Activated CD8-positive, alpha-beta T cell treated with anti-CD3 and anti-CD28 coated beads, Interleukin-2, amount 10 ng/mL, durations not matched to agents 7 days and 5 days (primary cell): ENCODE measurements at places on chromosomes 11 and 22. TPM values are rescaled to one million over a fixed set of nuclear protein-coding genes. Genes with fewer than 3 reads are reported as not detected.
A peak's percentile ranks its signal among the peaks of the same experiment; 100 is the strongest.

DNA sequence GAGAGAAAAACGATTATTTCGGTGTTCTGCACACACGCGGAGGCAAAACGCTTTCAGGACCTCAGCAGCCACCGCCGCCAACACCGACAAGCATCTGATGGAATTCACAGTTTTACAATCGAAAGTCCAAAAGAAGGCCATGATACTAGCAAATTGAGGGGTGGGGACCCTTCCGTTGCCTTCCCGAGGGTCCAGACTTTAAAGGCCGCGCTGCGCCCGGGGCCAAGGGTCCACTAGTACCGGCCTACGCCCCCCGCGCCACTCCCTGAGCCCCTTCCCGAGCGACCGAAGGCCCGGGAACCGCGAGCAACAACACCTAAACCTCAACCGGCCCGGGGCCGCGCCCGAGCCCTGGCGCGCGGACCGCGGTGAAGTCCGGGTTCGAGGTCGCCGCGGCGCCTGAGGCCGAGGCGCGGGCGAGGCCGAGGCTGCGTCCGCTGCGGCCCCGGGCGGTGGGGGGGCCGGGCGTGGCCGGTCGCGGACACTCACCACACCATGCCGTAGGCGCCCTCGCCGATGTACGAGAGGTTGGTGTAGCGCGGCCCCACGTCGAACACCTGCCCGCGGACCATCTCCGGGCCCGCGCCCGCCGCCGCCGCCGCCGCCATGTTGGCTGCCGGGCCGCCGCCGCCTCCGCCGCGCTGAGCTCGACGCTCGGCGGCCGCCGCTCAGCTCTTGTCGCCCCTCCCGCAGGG, 465 bp downstream of the MAPK1 start:
- H3K4me3 ChIP-seq, result peak overlapping the region; percentile 93
- H3K4me1 ChIP-seq, result peaks cover 43% of the 10 kb centered on the region
- peaks cover 22% of the 10 kb centered on the region for H3K36me3 ChIP-seq
- peaks cover 4% of the 10 kb centered on the region for H3K27me3 ChIP-seq
- peak; percentile 46 for DNase-seq

- H3K27ac ChIP-seq, result no peak overlapping the region
- no peaks in the 10 kb centered on the region for H3K4me1 ChIP-seq
- H3K36me3 ChIP-seq, result no peaks in the 10 kb centered on the region
- H3K27me3 ChIP-seq, result peaks cover 10% of the 10 kb centered on the region
- DNase-seq, result no peak
Measured at GRCh38 chr11:30254307-30255298, 23.8 kb downstream of the FSHB start.

DNA sequence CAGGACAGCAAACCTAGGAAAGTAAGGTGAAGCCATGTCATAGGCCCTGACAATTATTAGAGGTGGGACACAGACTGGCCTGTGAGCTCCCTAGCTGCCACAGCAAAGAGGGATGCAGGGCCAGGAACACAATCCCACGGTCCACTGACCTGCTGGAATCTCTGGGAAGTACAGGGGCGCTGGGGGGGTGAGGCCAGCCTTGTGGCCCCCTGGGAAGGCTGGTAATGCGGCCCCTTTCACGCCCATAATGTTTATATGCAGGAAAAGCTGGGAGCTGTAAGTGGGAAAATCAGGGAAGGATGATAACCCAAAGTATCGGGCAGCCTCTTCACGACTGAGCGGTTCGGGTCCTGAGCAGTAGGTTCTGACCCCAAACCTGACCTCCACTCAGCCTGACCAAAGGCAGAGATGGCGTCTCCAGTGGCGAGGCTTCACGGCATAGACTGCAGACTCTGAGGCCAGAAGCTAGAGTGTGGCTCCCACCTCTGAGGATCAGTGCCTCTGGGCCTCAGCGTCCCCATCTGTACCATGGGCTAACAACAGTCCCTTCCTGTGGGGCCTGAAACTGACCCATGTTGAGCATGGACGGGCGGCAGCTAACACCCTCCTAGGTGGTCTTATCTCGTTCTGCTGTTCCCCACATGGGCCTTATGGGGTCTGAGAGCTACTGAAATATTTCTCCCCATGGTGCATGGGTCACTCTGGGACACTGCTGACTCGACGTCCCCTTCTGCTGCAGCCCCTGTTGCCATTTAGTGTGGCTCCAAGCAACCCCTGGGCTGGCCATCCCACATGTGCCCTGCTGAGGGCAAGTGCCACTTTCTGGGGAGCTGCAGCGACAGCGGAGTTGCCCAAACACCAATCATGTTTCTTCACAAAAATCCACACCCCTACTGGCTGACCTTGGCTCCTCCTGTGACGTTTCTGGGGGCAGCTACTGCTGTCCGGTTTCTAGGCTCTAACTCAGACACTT, 101.8 kb downstream of the PHF21B start:
- no peak overlapping the region for H3K4me3 ChIP-seq
- DNase-seq, result no peak
- no peaks in the 10 kb centered on the region for H3K36me3 ChIP-seq
- H3K27ac ChIP-seq, result no peak overlapping the region
- peaks cover 10% of the 10 kb centered on the region for H3K27me3 ChIP-seq
- no peaks in the 10 kb centered on the region for H3K4me1 ChIP-seq

DNA sequence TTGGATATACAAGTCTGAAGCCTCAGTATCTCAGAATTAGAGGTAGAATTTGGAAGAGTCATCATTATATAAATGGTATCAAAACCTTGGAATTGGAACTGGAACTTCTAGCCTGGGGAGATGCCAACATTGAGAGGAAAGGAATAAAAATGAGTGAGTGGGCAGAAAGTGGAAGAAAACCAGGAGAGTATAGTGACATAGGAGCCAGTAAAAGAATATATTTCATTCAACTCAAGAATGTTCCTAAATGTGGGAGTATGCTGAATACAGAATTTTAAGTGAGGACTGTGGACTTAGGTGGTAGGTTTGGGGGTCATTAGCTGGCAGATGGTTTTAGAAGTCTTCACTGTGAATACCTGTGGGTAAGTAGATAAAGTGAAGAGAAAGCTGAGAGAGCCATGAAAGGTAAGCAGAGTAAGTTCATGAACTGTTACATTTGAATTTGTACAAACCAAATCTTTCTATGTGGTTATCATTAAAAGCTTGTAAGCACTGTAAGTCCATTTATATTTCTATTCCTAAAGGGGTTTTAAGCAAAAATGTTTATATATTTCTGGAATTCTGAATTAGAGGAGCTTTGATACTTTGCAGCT, 60.2 kb downstream of the PDHX start:
- H3K27me3 ChIP-seq, result no peaks in the 10 kb centered on the region
- H3K4me1 ChIP-seq, result peaks cover 19% of the 10 kb centered on the region
- no peak overlapping the region for H3K4me3 ChIP-seq
- DNase-seq, result no peak
- H3K27ac ChIP-seq, result no peak overlapping the region
- H3K36me3 ChIP-seq, result peaks cover 52% of the 10 kb centered on the region

- no peak overlapping the region for H3K27ac ChIP-seq
- no peaks in the 10 kb centered on the region for H3K36me3 ChIP-seq
- no peak for DNase-seq
- no peaks in the 10 kb centered on the region for H3K27me3 ChIP-seq
- H3K4me1 ChIP-seq, result peaks cover 6% of the 10 kb centered on the region
- H3K4me3 ChIP-seq, result no peak overlapping the region
Measured at GRCh38 chr11:68946416-68947090, 34.2 kb downstream of the MRGPRD start.

- H3K27ac ChIP-seq, result no peak overlapping the region
- peaks cover 58% of the 10 kb centered on the region for H3K36me3 ChIP-seq
- DNase-seq, result no peak
- no peak overlapping the region for H3K4me3 ChIP-seq
- no peaks in the 10 kb centered on the region for H3K27me3 ChIP-seq
Measured at GRCh38 chr11:67490727-67491065, 7.9 kb downstream of the AIP start.

- no peak overlapping the region for H3K4me3 ChIP-seq
- H3K27ac ChIP-seq, result no peak overlapping the region
- peaks cover 3% of the 10 kb centered on the region for H3K4me1 ChIP-seq
- no peaks in the 10 kb centered on the region for H3K36me3 ChIP-seq
- no peaks in the 10 kb centered on the region for H3K27me3 ChIP-seq
- DNase-seq, result no peak
Measured at GRCh38 chr22:38239101-38239761, 33.6 kb downstream of the TMEM184B start.

GRCh38 chr11:128814856-128815705, 52.0 kb downstream of the KCNJ1 start:
- H3K27ac ChIP-seq, result no peak overlapping the region
- no peak overlapping the region for H3K4me3 ChIP-seq
- no peak for DNase-seq
- peaks cover 34% of the 10 kb centered on the region for H3K36me3 ChIP-seq

DNA sequence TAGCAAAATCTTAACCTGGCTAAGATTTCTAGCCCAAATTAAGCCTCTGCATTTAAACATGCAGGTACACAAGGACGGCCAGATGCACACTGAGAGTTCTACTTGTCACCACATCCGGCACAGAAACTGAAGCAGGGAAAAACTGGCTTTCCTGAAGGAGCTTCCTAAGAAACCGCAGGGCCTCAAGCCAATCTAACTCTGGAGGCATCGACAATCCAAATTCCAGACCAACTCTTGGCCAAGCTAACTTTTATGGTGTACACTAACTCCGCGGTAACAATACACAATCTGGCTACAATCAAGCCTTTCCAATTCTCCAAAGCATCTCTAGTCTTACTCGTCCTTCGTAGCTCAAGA, 1.2 kb downstream of the MSANTD2 start:
- peaks cover 26% of the 10 kb centered on the region for H3K4me1 ChIP-seq
- peaks cover 9% of the 10 kb centered on the region for H3K27me3 ChIP-seq
- peak overlapping the region; percentile 93 for H3K27ac ChIP-seq
- DNase-seq, result no peak
- peak overlapping the region; percentile 85 for H3K4me3 ChIP-seq

- no peaks in the 10 kb centered on the region for H3K36me3 ChIP-seq
- no peaks in the 10 kb centered on the region for H3K4me1 ChIP-seq
- no peak overlapping the region for H3K27ac ChIP-seq
- peaks cover 30% of the 10 kb centered on the region for H3K27me3 ChIP-seq
- H3K4me3 ChIP-seq, result no peak overlapping the region
Measured at GRCh38 chr11:125262194-125262829, 97.8 kb downstream of the PKNOX2 start.

- H3K27ac ChIP-seq, result no peak overlapping the region
- H3K36me3 ChIP-seq, result no peaks in the 10 kb centered on the region
- no peak overlapping the region for H3K4me3 ChIP-seq
- H3K4me1 ChIP-seq, result no peaks in the 10 kb centered on the region
- H3K27me3 ChIP-seq, result peaks cover 34% of the 10 kb centered on the region
- no peak for DNase-seq
Measured at GRCh38 chr11:33819278-33820035, 45.1 kb upstream of the FBXO3 start.

- no peak overlapping the region for H3K27ac ChIP-seq
- no peaks in the 10 kb centered on the region for H3K36me3 ChIP-seq
- no peak overlapping the region for H3K4me3 ChIP-seq
Measured at GRCh38 chr11:109680127-109680526, 258.1 kb downstream of the C11orf87 start.

DNA sequence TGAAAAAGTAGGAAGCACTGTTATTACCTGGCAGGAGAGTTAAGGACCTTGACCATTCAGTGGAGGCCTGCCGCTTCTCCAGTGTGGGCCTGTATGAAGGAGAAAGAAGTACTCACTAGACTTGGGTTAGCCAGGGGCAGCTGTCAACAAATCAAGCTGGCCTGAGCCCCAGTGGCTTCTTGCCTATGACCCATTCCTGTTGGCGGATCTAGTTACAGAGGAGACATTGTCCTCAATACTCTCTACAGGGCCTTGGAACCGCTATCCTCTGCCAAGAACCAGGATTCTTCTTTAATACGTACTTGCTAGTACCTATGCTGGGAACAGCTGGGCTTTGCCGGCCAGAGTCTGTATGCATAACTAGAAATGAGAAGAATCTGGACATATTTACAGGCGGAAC, 68.1 kb downstream of the ALX4 start:
- no peaks in the 10 kb centered on the region for H3K27me3 ChIP-seq
- no peak overlapping the region for H3K4me3 ChIP-seq
- H3K27ac ChIP-seq, result no peak overlapping the region
- DNase-seq, result no peak
- no peaks in the 10 kb centered on the region for H3K4me1 ChIP-seq

DNA sequence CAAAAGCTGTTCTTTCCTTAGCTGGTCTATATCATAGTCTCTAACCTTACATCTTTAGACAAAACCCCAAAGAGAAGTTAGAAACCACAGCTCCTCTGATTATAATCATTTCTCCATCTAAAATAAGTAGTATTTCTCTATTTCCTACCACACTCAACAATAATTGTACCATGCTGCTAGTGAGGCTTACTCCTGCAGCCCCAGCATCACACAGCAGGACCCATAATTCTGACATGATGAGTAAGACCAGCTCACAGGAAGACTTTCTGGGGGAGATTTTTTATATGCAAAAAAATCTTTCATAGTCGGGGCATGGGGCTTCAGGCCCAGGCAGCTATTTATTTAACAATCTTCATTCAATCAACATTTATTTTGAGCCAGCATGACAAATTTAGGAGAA, 441.6 kb downstream of the DYNC2H1 start:
- H3K4me1 ChIP-seq, result no peaks in the 10 kb centered on the region
- H3K36me3 ChIP-seq, result no peaks in the 10 kb centered on the region
- H3K27me3 ChIP-seq, result no peaks in the 10 kb centered on the region
- no peak for DNase-seq

GRCh38 chr11:59463190-59463641, 6.5 kb downstream of the OR4D6 start:
- DNase-seq, result no peak
- H3K4me3 ChIP-seq, result no peak overlapping the region
- H3K36me3 ChIP-seq, result no peaks in the 10 kb centered on the region
- no peaks in the 10 kb centered on the region for H3K4me1 ChIP-seq
- H3K27ac ChIP-seq, result no peak overlapping the region

- no peak overlapping the region for H3K27ac ChIP-seq
- no peaks in the 10 kb centered on the region for H3K4me1 ChIP-seq
- no peaks in the 10 kb centered on the region for H3K36me3 ChIP-seq
- no peak overlapping the region for H3K4me3 ChIP-seq
Measured at GRCh38 chr11:21552911-21553310, 640.0 kb upstream of the ANO5 start.

DNA sequence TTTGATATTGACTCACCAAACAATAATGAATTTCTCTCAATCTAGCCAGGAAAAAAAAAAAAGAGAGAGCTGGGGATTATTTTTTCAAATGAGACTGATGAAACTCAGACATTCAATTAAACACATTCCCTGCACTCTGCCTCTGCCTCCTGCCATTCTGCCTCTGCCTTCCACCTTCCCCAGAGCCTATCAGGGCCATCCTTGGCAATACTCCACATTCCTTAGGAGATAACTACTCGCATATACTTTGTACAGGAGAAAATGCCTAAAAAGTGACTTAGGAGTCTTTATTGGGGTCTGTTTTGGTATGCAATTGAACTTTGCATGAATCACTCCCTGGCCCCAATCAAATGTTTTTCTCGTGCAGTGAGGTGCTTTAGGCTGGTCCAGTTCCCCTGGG, 246.6 kb upstream of the PLET1 start:
- no peak for DNase-seq
- H3K4me1 ChIP-seq, result no peaks in the 10 kb centered on the region
- no peak overlapping the region for H3K4me3 ChIP-seq
- peaks cover 27% of the 10 kb centered on the region for H3K27me3 ChIP-seq
- no peaks in the 10 kb centered on the region for H3K36me3 ChIP-seq

- H3K4me3 ChIP-seq, result no peak overlapping the region
- H3K27me3 ChIP-seq, result peaks cover 19% of the 10 kb centered on the region
- H3K36me3 ChIP-seq, result no peaks in the 10 kb centered on the region
- H3K27ac ChIP-seq, result no peak overlapping the region
Measured at GRCh38 chr22:48629631-48630432, 1197.8 kb downstream of the BRD1 start.

The PDE3B gene
- total RNA-seq, result 81.4 TPM

The NFAM1 gene
- total RNA-seq, result not detected

The USH1C gene
- not detected for total RNA-seq

The ACCS gene
- 8.7 TPM for total RNA-seq

The SLC5A4 gene
- not detected for total RNA-seq

The SAA2 gene
- not detected for total RNA-seq

The KREMEN1 gene
- total RNA-seq, result not detected

The CDKN1C gene
- 0.21 TPM for total RNA-seq

The MIAT gene
- total RNA-seq, result 23.6 TPM

The MUC6 gene
- not detected for total RNA-seq
